ENCODE measurements at places on chromosomes 3 and 15.

- peak; percentile 36 for DNase-seq
Observed at GRCh38 chr3:188060840-188061544, 93.0 kb upstream of the LPP start.

DNA sequence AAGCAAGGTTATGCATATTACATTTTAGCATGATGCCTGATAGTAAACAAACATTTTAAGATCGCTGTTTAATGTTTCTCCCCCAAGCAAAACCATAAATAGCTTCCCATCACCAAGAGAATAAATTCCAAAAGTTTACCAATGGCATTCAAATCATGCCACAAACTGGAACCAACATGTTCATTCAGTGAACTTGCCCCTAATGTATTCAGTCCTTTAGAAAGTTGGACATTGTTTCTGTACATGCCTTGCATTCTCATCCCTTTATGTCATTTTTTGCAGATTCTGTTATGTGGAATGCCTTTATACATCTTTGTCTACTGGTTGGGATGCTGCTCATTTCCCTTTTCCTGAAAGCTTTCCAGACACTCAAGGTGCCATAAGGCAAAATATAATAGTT, 105.5 kb downstream of the PYDC2 start:
- DNase-seq = peak; percentile 2

DNA sequence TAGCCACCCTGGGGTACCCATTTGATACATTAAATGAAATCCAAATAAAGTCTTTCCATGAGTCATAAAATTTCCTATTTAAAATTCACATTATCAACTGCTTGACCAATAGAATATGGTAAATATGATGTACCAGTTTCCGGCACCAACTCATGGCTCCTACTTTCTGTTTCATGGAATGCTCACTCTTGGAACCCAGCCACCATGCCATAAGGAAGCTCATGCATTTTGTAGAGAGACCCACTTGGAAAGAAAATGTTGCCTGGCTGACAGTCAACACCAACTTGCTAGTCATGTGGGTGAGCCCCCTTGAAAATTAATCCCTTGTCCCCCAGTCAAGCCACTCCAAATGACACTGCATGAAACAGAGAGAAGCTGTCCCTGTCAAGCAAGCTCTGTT, 57.2 kb downstream of the WWTR1 start:
- no peak for DNase-seq

GRCh38 chr15:98773616-98774015, 125.3 kb downstream of the IGF1R start:
- no peak for DNase-seq

- DNase-seq = no peak
Observed at GRCh38 chr15:96261575-96262034, 68.9 kb upstream of the NR2F2 start.

DNA sequence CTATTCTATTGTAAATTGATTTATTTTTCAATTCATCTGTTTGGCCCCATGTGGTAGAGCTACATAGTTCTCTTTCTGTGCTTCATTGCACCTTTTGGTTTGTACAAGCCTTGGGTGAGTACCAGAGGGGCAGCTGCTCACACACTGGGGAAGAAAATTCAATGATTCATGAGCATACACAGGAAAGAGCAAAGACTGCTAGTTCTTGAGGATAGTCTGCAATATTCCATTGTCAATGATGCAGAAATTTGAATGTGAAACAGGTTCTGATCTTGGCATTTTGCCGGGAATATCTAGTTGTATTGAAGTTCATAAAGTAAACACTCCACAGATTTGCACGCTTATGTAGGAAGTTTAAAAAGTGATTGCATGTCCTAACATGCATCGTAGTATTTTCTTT, 304.6 kb downstream of the NAALADL2 start:
- peak; percentile 45 for DNase-seq

GRCh38 chr15:43118829-43119228, 13.0 kb upstream of the UBR1 start:
- no peak for DNase-seq

DNA sequence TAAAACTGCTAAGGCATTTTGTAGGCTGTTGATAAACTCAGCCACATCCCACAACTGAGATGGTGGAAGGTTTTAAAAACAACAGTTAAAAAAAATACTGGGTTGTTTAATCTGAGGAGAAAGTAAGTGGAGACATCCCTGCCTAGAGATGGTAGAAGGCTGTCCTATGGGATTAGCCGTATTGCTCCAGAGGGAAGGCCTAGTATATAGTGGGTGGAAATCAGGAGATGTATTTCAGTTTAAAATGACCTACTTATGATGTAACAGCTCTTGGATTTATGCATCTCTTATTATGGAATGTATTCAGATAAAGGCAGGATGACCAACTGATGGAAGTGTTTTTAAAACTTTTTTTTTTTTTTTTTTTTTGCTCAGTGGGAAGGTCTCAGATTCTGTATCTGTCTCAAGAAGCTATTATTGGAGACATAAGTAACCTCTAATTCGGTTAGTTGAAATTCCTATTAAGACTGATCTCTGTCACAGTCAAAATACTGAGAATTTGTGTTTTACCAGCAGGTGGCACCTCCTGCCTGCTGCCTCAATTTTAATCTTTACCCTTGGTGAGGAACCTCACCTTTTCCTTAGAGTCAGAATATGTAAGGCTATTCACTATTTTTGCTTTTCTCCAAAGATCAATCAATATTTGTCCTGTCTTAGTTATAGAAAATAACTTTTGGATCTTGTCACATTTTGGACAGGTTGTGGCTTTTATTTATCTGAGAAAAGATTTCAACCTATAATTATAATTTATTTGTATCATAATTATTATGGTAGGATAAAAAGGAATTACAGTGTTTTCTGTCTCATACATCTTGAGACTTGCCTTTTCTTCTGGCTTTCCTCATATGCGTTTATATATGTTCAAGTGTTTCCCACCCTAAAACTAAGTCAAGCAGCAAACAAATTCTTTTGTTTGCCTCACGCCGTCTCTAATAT, 63.0 kb downstream of the VPS8 start:
- peak; percentile 67 for DNase-seq

GRCh38 chr3:169110633-169111032, 552.9 kb downstream of the MECOM start:
- DNase-seq = no peak
